ENCODE measurements at places on chromosomes 7 and 10.

DNA sequence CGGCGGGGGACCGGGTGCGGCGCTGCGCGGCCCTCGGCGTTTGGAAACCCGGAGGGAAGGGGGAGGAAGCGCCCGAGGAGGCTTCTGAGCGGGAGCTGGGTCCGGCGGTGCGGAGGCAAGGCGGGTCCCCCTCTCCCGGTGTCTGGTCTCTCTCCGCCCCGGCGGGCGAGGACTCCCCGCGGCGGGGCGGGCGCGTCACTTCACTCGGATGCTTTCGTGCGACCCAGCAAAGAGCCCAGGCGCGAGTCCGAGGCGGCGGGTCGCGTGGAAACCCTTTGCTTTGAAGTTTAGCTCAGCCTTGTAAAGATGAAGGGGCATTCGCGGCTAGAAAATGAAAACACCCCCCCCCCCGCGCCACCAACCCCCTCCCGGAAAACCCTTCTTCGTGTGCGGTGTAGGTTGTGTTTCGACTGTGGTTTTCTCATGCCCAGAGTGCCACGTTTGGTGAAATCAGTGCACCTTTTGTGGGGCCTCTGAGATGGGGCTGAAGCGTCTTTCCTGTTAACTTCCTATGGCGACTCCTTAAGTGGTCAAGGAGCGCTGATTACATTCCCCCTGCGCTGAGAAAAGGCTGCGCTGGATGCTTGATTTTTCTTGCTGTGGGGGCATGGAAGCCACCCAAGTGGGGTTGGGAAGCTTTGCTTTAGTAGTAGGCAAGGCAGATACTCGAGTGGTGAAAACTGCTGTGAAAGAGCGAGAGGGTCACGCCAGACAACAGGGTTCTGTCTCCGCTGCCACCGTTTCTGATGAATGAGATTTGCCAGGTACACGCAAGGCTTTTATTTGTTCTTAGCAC, 876 bp downstream of the GNAI1 start:
- DNase-seq = peak; percentile 50

DNA sequence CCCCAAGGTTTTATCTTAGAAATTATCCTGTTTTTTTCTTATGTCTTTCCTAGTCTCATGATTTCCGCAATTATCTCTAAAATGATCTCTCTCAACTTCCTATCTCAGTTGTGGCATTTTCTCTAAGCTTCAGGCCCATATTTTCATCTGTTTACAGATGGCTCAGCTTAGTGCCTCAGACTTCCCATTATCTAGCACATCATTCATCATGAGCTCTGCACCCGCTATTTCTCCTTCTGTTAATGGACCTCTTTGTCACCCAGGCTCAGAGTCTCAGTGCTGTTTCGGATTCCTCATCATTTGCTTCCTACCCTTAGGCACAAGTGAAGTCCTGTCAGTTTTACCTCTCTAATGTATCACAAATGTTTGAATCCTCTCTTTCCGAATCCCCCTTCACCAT, 84.1 kb downstream of the BMPR1A start:
- no peak for DNase-seq

GRCh38 chr10:88440541-88440940, 142.6 kb downstream of the RNLS start:
- DNase-seq = no peak

DNA sequence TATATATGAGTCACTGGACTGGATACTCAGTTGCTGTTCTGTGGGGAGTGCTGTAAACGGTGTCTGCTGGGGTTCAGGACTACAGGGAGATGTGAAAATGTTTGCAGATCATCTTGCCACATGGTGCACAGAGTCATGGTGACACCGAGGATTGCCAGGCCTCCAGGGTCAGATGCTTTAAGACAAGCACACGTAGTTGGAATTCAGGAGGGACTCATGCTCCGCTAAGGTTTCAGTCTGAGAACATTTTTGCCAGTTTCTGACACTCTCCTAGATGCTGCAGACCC, 211.3 kb downstream of the CXCL12 start:
- DNase-seq = no peak

GRCh38 chr7:17646253-17646956, 293.9 kb downstream of the SNX13 start:
- DNase-seq = no peak

DNA sequence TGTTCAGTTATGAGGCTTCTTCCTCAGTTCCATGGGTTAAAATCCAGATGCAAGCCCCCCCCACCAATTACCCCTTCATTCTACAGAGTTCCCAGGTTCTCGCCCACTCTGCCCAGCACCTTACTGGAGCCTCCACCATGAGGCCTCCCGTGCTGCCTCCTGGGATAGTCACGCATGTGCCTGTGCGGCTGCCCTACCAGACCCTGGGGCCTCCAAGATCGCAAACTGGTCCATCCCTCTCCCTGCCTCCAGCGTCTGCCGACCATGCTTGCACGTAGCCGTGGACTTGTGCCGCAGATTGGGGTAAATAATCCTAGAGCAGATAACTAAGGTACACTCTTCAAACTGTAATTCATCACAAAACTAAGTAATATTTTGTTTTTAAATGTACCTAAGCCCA, 611.2 kb downstream of the PTPRN2 start:
- no peak for DNase-seq

GRCh38 chr7:129208667-129209066, 16.2 kb upstream of the AHCYL2 start:
- DNase-seq = no peak

DNA sequence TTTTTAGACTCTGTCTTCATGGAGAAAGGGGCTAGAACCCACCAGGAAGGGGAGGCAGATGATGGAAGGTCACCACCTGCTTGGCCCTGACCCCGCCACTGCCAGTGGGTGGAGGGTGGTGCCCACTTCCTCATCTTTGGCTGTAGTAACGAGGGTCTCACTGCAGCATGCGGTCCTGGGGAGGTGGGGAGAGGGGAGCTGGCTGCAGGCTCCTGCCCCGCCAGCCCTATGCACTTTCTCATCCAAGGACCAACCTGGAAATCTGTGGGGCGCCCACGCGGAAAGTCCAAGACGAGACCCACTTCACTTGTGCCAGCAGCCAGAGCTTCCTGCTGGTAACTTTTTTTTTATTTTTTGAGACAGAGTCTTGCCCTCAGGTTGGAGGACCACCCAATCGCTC, 101.0 kb downstream of the CUX1 start:
- DNase-seq = no peak

DNA sequence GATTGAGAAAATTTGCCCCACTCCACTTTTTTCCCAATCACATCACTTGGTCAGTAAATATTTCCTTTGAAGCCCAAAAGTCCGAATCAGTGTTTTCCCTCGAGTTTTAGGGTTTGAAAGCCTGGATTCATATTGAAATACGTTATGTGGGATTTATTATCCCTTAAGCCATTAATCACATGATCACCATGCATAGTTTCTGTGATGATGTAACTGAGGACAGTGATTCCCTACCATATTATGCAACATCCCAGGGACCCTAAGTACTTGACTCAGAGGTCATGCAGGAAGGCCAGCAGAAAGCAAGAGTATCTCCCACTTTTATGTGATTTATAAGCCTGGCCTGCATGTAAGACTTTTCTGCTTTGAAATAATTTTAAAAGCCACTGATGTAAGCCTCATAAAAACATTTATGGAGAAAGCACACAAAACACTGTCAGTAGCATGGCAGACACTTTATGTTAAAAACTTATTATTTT, 630.6 kb upstream of the ZWINT start:
- DNase-seq = no peak

DNA sequence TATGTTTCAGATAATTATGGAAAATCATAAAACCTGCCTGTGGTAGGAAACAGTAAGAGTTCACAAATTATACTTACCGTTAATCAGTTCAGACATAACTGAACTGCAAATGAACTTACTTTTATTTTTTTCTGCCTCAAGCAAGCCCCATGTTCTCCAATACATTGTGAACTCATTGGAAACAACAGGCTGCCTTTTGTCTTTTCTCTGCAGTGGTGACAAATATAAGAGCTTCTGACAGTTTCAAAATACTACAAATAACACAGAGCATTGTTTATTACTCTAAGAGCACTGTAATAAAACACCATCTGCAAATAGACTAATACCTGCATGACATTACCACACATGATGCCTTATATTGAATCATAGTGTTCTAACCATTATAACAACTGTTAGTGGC, 94.0 kb upstream of the CDCA7L start:
- DNase-seq = no peak

DNA sequence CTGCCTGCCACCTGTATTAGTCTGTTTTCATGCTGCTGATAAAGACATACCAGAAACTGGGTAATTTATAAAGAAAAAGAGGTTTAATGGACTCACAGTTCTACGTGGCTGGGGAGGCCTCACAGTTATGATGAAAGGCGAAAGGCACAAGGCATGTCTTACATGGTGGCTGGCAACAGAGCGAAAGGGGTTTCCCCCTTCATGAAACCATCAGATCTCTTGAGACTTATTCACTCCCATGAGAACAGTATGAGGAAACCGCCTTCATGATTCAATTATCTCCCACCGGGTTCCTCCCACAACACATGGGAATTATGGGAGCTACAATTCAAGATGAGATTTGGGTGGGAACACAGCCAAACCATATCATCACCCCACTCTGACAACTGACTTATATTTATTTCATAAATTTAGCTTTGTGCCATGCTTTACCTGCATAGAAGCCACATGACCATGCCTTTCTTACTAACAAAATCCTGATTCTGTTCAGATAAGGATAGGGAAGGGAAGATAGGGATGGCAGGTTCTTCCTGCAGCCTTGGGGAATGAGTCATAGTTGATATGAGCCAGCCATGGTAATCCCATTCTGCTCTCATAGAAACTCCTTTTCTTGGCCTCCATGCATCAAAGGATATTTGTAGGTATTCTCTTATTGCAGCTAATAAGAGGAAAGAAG, 191.3 kb upstream of the AGK start:
- DNase-seq = no peak

DNA sequence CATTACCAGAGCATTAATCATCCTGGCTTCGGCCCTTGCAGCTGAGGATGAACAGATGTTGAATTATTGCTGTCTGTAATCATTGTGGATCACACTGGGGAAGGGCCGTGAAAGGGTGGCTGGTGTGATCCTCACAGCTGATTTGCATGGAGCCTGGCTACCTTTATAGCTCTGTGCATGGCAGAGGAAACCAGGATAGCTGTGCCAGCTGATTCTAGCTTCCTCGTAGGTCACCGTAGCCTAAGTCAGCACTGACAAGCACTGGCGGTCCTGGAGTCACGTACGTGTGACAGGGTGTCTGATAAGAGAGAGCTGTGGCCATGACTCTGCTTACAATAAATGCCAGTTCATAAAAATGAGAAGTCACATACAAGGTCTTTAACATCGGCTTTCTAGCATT, 76.5 kb downstream of the INSYN2A start:
- DNase-seq = no peak

- DNase-seq = no peak
These were observed 104.5 kb upstream of the MKLN1 start for GRCh38 chr7:131223151-131223550.

DNA sequence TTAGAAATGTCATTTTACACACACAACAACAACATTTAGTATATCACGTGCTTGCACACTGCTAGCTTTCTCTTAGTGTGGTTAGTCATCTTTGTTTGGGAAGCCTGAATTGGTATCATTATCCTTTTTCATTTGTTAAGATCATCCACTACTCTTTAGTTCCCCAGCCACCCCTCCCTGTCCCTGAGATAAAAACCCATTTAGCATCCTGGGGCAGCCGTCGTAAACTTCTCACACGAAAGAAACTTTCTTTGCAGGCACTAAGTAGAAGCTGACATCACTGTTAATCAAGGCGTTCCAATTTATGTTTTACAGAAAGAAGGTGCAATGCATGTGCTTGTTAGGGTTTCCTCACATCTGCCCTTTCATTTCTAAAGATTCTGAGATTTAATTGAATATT, 475.1 kb upstream of the FZD8 start:
- no peak for DNase-seq

GRCh38 chr7:149690688-149691446, 82.5 kb downstream of the ZNF467 start:
- peak; percentile 46 for DNase-seq

GRCh38 chr10:124515244-124515970, 53.8 kb downstream of the LHPP start:
- DNase-seq = no peak

GRCh38 chr10:116891208-116891607, 41.9 kb downstream of the ENO4 start:
- DNase-seq = peak; percentile 17

DNA sequence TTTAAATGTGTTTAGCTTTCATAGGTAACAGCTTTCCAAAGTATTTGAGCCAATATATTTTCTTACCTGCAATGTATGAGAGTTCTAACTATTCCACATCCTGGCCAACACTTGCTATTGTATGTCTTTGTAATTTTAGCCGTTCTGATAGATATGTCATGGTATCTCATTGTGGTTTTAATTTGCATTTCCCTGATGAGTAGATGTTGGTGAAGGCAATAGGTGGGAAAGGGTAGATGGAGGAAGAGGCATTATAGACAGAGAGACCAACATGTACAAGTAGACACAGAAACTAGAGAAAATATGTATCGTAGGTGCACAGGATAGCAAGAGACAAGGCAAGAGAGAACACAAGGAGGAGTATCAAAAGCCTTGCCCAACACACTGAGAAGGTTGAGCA, 54.8 kb upstream of the CCDC71L start:
- no peak for DNase-seq

DNA sequence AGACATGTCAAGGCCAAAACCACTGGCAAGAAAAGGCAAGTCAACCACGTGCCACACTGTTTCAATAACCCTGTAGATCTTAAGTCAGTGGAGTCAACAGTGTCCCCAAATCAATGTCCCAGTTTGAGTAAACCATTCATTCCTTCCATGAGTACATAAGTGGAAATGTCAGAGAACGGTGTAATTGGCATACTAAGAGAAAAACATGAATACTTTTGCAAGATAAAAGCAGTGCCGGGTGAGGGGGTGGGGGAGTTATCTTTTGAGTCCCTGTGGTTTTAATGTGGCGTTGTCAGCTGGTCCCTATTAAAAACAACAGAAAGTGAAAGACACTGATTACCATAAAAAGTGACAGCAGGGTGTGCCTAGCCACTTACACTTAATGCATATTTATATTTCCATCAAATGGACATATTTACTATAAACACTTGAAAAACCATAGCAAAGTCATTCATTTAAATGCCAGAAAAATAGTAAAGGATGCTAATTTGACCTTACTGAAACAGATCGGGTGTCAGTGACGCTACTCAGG, 37.8 kb downstream of the RSU1 start:
- DNase-seq = no peak

DNA sequence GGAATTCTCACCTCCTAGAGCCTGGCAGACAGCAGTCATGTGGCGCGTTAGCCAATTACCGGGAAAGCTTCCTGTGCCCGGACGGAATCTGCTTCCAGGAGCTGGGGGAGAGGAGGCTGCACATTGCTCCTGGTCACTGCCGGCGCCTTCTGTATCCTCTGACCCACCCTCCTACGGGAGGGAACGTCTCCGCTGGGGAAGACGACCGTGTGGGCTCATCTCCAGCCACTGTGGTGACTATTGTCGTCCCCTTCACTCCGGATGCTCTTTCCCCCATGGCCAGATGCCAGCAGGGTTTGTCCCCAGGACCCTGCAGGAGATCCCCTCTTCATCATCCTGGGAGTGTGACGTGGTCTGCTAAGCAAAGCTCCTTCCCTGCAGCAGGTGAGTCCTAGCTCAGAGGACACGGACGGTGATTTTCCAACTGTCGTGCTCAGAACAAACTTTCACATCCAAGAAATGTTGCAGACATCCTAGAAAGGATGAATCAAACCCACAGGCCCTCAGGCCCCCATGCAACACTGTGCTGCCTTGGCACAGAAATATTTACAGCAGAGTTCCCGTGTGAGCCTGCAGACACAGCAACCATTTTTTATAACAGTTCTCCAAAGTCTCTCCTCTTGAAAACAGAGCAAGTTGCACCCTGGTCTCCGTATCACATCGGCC, 29.6 kb upstream of the FAM20C start:
- peak; percentile 1 for DNase-seq

- no peak for DNase-seq
These were observed 31.2 kb downstream of the GPRIN2 start for GRCh38 chr10:46525177-46525823.

All from suppressor macrophage (primary cell).